Body of pancreas (tissue), 4 donors: ENCODE measurements at places on chromosomes 4 and X. TPM values are rescaled to one million over a fixed set of nuclear protein-coding genes. Genes with fewer than 3 reads are reported as not detected.

The MFAP3L gene
- 1.3 TPM for total RNA-seq

The KLF8 gene
- 2.0 TPM for total RNA-seq

The YIPF7 gene
- total RNA-seq, result not detected

The SLC26A1 gene
- total RNA-seq, result 1.6 TPM

The ZFYVE28 gene
- total RNA-seq, result 16.8 TPM

The HTN3 gene
- not detected for total RNA-seq

The RNF150 gene
- total RNA-seq, result 4.6 TPM

The ODAM gene
- 2.6 TPM for total RNA-seq

The TRIM61 gene
- total RNA-seq, result not detected

The ANAPC10 gene
- 6.6 TPM for total RNA-seq

The AGTR2 gene
- not detected for total RNA-seq

The GAGE12H gene
- total RNA-seq, result not detected

The PRR32 gene
- total RNA-seq, result not detected

DNA sequence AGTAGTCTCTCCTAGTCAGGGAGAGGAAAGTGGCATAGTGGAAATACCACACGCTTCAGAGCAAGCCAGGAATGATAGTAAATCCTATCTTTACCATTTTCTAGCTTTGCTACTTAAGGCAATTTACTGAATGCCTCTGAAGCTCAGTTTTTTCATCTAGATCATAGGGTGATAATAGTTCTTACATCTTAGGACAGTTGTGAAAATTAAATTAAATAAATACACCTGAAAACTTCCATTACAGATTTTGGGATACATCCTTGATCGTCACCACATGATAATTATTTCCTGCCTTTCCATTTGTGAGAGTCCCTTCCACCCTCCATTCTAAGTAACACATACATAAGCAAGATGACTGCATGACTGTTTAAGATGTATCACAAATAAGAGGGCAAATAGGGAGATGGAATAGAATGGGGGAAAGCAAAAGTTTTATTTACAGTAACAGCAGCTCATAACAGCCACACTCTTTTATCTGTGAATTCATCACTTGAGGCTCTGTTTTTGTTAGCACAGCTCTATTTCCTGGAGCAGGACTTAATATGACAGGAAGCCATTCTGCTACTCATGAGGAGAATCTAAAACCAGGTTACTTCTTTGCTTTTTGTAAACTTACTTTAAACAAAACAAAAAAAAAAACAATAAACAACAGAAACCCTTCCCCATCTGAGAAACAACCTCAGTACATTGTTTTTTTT is 13.4 kb downstream of the P2RY10 start:
- no peak overlapping the region for H3K4me3 ChIP-seq
- H3K27ac ChIP-seq, result no peak overlapping the region
- H3K36me3 ChIP-seq, result no peaks in the 10 kb centered on the region

DNA sequence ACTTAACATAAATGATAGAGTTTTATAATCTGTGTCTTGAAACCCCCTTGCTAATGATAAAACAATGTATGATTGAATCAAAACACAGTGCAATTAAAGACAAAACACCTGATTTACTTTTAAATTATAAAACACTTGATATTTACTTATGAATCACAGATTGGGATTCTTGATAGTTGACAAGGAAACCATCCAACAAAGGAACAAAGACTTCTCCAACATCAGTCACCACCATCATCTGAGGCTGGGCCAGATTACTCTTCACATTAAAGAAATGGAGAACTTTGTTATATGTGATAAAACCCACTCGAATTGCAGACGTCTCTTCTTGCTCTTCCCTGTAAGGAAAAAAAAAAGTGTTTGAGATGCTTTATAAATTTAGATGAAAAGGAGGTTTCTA is 67.4 kb downstream of the METTL14 start:
- DNase-seq, result no peak
- H3K27me3 ChIP-seq, result no peaks in the 10 kb centered on the region
- peaks cover 14% of the 10 kb centered on the region for H3K36me3 ChIP-seq
- no peak overlapping the region for H3K4me3 ChIP-seq

DNA sequence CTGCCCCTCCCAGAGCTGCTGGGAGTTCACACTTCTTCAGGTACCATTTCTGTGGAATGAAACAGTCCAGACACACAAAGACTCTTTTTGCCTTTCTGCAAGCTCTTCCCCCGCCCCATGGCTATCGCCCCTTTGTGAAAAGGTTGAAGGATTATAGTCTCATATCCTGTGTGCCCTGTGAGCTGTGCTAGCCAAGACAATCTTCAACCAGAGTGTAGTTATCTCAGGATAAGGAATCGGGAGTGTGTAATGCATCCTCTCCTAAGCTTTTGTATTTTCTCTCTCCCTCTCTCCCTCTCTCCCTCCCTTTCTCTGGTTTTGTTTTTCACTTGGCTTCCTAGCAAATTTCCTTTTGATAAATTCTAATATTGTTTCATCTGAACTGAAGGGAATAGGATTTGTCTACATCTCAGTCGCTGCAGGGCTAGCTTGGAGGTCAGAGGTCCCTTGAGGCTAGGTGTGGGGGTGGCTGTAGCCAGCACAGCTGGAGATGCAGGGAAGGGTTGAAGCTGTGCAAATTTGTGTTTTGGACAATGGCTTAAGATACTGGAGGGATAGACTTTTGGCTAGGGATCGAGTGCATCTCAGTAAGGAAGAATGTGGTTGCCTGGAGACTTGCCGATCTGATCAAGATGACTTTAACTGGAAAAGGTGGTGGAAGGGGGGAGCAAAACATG is 74.6 kb upstream of the NALF2 start:
- H3K27ac ChIP-seq, result no peak overlapping the region
- H3K4me1 ChIP-seq, result no peaks in the 10 kb centered on the region
- no peaks in the 10 kb centered on the region for H3K27me3 ChIP-seq
- H3K36me3 ChIP-seq, result no peaks in the 10 kb centered on the region
- no peak for DNase-seq

GRCh38 chr4:6403400-6403685 is 69.1 kb downstream of the PPP2R2C start:
- H3K27ac ChIP-seq, result no peak overlapping the region
- no peaks in the 10 kb centered on the region for H3K27me3 ChIP-seq
- H3K4me1 ChIP-seq, result peaks cover 4% of the 10 kb centered on the region
- no peaks in the 10 kb centered on the region for H3K36me3 ChIP-seq
- no peak overlapping the region for H3K4me3 ChIP-seq

DNA sequence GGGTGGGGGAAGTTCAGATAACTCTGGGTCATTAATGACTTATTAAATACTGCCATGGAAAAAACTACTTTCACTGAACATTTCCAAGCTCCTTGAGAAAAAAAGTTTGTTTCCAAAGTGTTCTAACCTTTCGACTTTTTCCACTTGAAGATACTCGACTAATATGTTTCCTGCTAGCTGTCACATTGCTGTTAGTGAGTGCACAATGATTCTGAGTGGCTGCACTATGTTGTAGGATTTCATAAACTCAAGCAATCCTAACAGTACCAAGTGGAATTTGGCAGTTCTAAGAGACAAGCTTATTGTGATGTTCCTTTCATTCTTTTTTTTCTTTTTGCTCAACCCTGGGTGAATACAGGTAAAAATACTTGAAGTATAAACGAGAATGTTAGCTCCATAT is 33.4 kb downstream of the GRXCR1 start:
- H3K36me3 ChIP-seq, result no peaks in the 10 kb centered on the region
- no peak overlapping the region for H3K4me3 ChIP-seq
- H3K4me1 ChIP-seq, result no peaks in the 10 kb centered on the region
- no peak for DNase-seq
- H3K27ac ChIP-seq, result no peak overlapping the region

- no peaks in the 10 kb centered on the region for H3K36me3 ChIP-seq
- H3K4me3 ChIP-seq, result no peak overlapping the region
- DNase-seq, result no peak
Measured at GRCh38 chr4:80139671-80140070, 57.6 kb upstream of the PRDM8 start.

DNA sequence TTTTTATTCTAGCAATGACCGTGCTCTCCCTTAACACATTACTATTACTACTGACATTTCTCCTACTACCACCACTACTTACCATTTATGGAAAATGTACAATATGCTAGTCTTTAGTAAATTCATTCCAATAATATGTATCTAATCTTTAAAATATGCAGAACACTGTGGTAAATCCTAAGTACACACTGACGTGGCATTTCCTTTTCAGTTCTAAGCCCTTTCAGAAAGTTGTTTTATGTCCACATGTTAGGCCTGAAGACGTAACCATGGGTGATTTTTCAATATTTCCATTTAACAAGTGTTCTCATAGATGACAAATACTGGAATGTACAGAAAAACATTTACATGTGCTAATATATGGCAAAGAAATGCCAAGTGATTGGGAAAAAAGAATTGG is 268.6 kb upstream of the SLIT2 start:
- H3K4me3 ChIP-seq, result no peak overlapping the region
- H3K36me3 ChIP-seq, result no peaks in the 10 kb centered on the region
- H3K4me1 ChIP-seq, result no peaks in the 10 kb centered on the region
- no peak for DNase-seq
- no peak overlapping the region for H3K27ac ChIP-seq
- H3K27me3 ChIP-seq, result no peaks in the 10 kb centered on the region

DNA sequence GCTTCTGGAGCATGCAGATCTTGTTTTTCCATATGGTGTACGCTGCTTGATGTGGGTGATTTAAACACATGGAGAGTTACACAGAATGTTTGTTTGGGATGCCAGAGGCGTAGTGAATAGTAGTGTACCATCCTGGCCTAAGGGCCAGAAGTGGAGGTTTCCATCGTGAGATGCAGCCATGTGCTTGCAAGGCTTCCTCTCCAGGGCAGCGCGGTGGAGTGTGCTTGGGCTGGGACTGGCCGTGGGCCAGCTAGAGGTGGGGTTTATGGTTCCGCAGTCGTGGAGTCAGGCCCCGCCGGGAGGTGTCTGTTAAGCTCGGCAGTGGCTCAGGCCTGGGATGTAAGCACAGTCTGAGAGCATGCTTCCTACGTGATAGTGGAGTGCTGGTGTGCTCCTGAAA is 14.0 kb downstream of the STOX2 start:
- peak; percentile 11 for DNase-seq
- H3K4me1 ChIP-seq, result no peaks in the 10 kb centered on the region
- no peak overlapping the region for H3K4me3 ChIP-seq

DNA sequence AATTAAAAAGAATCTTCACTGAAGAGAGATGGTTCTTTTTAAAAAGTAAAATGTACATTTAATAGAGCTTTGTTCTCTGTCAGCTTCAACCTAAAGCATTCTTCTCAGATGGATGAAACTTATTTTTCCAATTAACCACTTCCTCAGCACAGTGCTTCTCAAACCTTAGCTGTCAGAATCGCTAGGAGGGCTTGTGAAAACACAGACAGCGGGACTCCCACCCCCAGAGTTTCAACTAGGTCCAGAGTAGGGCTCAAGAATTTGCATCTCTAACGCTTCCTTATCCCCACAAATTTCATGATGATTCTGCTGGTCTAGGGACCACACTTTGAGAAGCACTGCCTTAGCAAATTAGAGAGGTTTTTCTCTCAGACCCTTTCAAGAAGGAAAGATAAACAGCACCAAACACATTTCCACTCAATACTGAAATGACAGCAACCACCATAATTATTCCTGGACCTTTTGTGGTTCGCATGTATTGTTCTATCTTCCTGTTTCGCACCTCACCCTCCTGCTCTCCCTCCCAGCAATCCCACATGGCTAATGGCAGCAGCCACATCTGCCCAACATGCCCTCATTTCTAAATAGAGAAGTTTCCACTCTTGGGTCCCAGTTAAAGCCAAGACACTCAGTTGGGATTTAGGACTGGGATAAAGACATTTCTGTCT is 73.2 kb downstream of the ZNF827 start:
- DNase-seq, result no peak
- no peaks in the 10 kb centered on the region for H3K36me3 ChIP-seq
- peaks cover 8% of the 10 kb centered on the region for H3K4me1 ChIP-seq
- H3K27me3 ChIP-seq, result no peaks in the 10 kb centered on the region
- no peak overlapping the region for H3K27ac ChIP-seq
- H3K4me3 ChIP-seq, result no peak overlapping the region
